Eye (tissue), 1 donor: ENCODE measurements at places on chromosomes 5 and 9.

DNA sequence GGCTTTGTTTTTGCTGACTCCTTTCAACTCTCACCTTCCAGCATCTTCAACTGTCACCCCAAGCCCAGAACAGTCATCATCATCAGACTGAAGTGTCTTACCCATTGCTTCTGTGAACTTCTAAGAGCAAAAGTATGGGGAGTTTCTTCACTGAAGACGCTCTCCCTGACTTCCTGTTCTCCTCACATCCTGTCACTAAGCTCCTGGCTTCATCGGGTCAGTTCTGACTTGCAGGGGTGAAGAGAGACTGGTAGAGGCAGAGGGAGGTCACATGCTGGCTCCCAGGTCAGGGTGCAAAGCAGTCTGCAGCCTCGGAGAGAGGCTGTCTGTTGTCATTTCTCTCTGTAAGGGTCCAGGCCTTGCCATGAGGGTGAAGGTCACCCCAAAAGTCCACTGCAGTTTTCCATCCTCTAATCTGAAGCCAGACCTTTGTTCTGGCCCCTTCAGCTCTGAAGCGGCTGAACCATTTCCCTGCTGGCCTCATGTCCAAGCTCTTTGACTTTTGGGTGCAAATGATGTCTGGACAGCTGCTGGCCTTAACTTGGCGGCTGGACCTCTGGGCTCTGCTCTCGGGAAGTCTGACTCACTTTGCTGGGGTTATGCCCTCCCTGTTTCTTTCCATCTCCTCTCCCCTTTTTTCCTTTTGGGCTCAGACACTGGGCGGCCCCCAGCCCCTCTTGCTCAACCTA is 305.0 kb downstream of the RAB3C start:
- no peak for DNase-seq

DNA sequence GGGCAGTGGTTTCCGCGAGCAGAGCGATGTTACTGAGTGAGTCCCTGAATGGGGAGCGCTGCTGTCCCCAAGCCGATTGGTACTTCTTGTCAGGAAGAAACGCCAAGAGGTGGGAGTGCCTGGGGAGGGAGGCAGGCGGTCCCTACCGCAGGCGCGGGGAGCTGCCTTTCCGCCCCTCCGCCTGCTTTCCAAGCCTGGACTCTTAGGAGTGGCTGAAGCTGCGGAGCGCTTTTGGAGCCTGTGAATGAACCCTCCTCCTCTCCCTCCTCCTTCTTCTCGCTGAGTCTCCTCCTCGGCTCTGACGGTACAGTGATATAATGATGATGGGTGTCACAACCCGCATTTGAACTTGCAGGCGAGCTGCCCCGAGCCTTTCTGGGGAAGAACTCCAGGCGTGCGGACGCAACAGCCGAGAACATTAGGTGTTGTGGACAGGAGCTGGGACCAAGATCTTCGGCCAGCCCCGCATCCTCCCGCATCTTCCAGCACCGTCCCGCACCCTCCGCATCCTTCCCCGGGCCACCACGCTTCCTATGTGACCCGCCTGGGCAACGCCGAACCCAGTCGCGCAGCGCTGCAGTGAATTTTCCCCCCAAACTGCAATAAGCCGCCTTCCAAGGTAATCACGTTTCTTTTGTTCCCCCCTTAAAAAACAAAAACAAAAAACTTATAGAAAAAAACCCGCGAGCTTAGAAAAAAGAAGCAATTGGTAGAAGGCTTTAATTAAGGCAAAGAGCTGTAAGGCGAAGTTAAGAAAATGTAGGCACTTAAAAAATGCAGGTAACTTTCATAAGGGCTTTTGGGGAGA is at the start of gene VCAN:
VCAN (plus strand) TSS at position 340 of the 808 bp plus-strand sequence. CDS start 11,775 bp downstream, outside the sequence.
- peak; percentile 92 for DNase-seq

DNA sequence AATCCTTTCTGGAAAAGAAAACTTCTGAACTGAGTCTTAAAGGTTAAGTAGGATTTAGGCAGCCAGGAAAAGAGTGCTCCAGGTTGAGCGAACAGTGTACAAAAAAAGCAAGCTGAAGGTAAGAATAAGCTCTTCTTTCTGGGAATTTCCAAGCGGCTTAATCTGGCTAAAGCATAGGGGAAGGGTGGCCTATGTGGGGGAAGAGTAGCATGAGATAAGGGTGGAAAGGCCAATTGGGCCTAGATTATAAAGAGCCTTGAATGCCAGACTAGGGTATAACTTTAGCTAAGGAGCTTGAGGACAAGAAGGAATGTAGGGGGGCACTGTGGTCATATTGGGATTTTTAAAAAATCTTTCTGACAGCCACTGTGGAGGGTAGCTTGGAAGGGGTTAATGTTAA is 37.3 kb upstream of the NR5A1 start:
- no peak for DNase-seq

- DNase-seq: no peak
Measured at GRCh38 chr9:133404454-133405002, 13.3 kb downstream of the REXO4 start.

- DNase-seq: no peak
Measured at GRCh38 chr9:73738741-73739530, 587.3 kb downstream of the ANXA1 start.

DNA sequence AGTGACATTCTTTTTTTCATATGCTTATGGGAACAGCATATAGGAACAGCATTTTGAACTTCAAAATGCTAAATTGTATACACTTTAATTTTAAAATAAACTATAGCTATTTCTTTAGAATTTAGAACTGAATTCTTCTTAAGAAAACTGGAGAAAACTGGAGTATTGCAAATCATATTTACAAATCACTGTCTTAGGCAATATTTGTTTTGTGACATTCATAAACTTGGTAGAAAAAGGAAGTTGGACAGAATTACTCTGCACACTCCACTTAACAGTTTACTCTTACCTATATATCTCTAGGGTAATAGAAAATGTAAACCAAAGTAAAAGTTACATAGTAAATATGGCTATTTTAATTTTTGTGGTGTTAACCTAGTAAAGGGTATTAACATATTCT is 3.1 kb downstream of the DMRTA1 start:
- no peak for DNase-seq

GRCh38 chr5:66859526-66859925 is 263.3 kb downstream of the MAST4 start:
- no peak for DNase-seq

GRCh38 chr5:33120671-33121070 is 320.1 kb upstream of the TARS1 start:
- DNase-seq: peak; percentile 2

DNA sequence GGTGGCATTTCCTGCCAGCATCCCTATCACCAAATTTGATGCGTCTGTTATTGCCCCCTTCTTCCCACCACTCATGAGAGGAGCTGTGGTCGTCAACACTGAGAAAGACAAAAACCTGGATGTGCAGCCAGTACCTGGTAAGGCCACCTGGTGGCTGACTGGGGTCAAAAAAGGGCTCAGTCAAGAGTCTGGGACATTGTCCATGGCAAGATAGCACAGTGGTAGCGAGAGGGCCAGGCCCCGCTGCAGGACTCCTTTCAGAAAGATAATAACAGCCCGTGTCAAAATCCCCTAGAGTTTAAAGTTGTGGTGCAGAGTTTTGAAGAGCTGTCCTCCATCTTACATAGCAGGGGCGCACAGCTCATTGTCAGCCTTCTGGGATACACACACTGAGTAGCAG is 40.8 kb downstream of the CSF1R start:
- no peak for DNase-seq
